Right ventricle myocardium inferior (tissue), 1 donor: ENCODE measurements at places on chromosomes 2 and 18. TPM values are rescaled to one million over a fixed set of nuclear protein-coding genes. Genes with fewer than 3 reads are reported as not detected.

Gene HNMT
- total RNA-seq, result 13.0 TPM

Gene DSC2
- 26.0 TPM for total RNA-seq

Gene MC4R
- not detected for total RNA-seq

Gene ADD2
- 2.3 TPM for total RNA-seq

Gene CPSF3
- 16.5 TPM for total RNA-seq

Gene DDX1
- total RNA-seq, result 142 TPM

Gene COLEC12
- total RNA-seq, result 9.9 TPM

Gene COL5A2
- 10.5 TPM for total RNA-seq

Gene PHOSPHO2
- 3.6 TPM for total RNA-seq

Gene CD28
- 0.78 TPM for total RNA-seq

Gene FBXO41
- 0.87 TPM for total RNA-seq

- DNase-seq, result no peak
These were observed 6.3 kb downstream of the MTERF4 start for GRCh38 chr2:241095594-241096290.

DNA sequence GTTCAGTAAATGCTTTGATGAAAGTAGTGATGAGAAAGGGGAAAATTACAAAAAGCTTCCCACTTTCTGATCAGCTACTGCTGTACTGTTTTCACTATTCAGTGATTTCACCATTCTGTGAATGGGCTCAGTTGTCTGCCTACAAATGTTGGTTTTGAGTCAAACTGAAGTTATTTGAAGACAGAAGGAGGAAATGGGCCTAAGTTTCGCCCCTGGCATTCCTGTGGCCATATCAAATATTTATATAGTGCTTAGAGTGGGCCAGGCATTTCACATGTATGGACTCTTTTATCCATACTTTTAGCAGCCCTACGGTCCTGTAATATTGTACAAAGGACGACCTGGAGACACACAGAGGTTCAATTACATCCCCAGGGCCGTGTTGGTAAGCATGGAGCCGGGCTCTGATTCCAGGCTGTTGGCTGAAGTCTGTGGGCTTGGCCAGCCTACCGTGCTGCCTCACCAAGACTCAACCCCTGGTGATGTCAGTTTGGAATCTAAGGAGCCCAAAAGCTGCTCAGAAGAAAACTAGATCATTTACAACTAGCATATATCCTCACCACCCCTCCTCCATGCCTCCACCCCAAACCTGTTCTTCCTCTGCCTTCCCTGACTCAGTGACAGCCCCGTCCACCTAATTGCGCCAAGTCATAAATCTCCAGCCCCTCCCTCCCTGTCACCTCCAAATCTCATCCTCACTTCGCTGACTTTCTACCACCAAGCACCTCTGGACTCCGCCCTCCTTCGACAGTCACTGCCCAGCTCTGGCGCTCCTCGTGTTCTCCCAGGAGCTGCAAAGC lies 10.1 kb upstream of the GRHL1 start:
- no peak for DNase-seq

DNA sequence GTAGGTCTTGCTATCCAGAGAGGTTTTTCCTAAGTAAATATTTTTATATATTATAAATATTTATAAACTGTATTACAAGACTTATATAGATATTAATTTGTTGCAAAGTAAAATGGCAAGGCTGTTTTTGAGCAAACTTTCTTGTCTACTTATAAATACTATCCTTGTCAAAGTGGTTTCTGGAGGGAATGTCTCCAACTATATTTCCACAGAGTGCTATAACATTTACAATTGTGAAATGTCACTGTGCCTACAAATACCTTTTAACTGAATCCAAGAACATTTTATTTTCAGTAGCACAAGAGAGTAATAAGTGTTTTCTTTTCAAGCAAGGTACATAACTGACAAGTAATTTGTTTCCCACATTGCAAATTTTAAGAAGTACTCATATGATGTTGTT lies 256.8 kb downstream of the ZNF385B start:
- no peak for DNase-seq

DNA sequence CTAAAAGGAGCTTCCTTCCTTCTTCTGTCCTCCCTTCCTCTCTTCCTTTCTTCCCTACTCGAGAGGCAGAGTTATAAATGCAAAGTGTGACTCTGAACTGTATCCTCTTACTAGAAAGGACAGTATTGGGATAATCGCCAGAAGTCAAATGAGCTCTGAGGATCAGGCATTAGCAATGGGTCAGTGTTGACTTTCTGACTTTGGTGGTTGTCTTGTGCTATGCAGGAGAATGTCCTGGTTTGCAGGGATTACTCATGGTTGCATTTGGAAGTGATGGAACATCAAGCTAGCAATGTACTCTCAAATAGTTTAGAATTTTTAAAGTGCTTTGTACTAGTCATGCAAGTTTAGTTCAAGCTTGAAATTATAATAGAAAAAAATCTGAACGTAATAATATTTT lies 115.6 kb downstream of the TXNL1 start:
- DNase-seq, result no peak

GRCh38 chr18:62446511-62446910 lies 76.3 kb upstream of the ZCCHC2 start:
- no peak for DNase-seq

DNA sequence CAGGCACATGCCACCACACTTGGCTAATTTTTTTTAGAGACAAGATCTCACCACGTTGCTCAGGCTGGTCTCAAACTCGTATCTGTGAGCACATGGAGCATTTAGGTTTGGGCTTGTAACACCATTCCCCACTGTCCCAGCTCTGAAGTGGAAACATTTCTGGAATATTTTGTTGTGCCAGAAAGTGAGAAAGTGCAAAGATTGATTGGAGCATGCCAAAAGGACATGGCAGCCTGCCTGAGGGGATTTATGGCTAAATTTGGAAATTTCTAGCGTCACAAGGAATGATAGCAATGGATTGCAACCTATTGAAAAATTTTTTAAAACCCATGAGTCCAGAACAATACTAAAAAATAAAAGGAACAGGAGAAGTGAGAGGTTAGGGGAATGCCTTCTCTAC lies 136.8 kb downstream of the ESCO1 start:
- DNase-seq, result no peak

GRCh38 chr2:2650608-2651375 lies 319.7 kb upstream of the MYT1L start:
- no peak for DNase-seq

GRCh38 chr2:121186261-121186660 lies 98.7 kb downstream of the TFCP2L1 start:
- no peak for DNase-seq

DNA sequence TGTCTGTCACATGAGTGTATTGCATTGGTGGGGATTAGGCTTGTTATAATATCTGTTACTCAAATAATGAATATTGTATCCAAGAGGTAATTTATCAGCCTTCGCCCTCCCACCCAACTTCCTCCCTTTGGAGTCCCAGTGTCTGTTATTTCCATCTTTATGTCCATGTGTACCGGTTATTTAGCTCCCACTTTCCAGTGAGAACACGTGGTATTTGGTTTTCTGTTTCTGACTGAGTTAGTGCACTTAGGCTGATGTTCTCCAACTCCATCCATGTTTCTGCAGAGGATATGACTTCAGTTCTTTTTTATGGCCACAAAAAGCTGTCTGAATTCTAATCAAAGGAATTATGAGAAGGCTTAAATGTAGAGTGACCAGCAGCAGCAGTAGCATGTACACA lies 104.0 kb upstream of the ARHGAP28 start:
- no peak for DNase-seq

DNA sequence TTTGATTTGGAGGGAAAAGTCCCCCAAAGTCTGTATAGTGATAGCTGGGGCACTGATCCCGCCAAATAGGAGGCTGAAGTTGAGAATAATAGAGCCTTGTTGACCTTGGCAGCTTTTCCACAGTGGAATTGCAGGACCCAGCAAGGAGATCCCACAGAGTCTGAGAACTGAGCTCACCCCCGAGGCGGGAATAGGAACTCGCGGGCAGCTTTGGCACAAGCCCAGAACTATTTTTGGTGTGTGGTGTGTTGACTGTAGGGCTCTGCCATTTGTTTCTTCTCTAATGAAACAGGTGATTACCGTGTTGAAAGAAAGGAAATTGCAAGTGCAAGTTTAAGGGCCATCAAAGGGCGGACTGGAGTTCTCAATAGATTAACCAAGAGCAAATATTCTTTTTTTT lies 34.0 kb downstream of the SH3RF3 start:
- DNase-seq, result no peak

- no peak for DNase-seq
These were observed 17.4 kb upstream of the AFTPH start for GRCh38 chr2:64506686-64507085.

DNA sequence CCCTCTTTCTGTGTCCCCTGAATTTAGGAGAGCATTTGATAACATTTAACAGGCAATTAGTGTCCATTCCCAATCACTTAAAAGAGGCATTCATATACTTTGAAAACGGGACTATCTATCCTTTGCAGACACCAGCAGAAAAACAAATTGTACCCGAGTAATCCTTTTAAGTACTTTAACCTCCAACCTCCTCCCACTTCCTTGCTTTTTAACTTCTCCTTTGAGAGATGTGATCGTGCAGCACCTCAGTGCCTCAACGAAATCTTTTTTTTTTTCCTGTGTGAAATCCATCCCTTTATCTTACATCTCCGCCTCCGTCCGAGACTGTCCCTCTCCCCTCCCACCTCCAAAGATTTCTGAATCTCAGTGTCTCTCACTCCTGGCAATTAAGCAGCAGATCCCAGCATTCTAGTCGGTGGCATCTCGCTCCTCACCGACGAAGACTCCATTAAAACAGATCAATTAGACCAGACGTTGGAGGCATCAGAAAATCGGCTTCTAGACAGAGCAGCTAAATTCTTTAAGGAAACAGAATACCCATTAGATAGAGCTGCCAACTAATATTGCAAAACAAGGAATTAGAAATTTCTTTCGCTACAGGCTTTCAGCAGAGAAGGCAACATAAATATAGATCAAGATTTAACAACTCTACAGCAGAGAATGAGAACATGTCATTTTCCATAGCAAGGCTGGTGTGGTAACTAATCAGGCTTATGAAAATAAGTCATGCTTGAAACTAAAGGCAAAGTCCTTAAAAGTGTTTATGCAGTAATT lies 1.9 kb upstream of the TMEFF2 start:
- DNase-seq, result no peak

DNA sequence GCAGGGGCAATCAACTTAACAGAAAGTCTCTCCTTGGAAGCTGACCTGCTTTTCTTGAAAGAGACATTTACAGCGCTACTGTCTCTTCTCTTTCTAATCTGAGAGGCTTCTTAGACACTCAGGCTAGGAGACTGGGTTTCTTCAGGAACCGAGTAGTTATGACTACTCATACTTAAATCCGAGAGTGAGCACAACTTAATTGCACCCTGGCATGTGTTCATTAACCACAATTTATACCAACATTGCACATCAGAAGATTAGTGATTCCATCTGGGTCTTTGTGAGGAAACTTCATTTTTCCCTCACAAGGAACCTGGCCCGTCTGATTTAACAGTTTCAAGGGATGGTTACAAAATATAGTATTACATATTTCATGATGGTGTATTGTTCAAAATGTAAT lies 176.9 kb downstream of the UBE2E3 start:
- DNase-seq, result no peak

DNA sequence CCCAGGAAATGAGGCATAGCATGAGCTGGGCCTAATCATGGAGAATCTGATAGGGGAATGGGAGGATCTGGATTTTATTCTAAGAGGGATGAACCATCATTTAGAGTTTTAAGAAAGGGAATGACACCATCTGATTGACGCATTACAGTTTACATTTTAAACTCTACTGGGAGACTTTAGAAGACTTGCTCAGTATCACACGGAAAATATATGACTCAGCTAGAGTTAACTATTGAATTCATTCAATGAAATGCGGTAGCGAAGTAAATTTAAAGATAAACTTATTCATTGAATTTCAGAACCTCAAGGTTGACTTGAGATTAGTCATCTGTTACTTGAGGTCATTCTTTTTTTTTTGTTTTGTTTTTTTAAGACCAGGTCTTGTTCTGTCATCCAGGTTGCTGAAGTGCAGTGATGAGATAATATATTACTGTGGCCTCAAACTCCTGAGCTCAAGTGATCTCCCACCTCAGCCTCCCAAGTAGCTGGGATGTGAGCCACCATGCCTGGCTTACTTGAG lies 25.0 kb downstream of the MC4R start:
- no peak for DNase-seq

- DNase-seq, result no peak
These were observed 81.5 kb upstream of the DAPL1 start for GRCh38 chr2:158713523-158714138.

DNA sequence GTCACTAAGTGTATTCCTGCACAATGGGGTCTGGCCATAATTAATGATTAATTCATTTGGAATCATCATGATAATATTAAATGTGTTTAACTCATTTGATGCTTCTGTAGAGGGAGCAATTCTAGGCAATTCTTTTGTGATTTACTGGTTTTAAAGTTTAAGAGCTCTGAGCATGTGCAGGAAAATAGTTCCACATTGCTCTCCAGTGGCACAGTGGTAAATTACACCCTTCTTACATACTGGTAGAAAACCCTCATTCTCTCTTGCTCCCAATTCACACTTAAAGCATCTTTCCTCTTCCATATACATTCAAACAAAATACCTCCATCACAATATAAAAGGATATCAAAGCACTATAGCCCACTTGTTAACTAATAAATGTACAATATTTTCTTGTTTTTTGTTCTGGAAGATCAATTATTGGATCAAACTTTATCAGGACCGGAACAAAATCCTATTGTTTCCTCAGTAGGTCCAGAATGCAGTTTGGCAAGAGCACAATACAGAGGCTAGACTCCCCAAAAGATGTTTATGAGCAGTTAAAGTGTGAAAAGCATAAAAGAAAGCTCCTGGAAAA lies 844.3 kb downstream of the MBD2 start:
- no peak for DNase-seq

DNA sequence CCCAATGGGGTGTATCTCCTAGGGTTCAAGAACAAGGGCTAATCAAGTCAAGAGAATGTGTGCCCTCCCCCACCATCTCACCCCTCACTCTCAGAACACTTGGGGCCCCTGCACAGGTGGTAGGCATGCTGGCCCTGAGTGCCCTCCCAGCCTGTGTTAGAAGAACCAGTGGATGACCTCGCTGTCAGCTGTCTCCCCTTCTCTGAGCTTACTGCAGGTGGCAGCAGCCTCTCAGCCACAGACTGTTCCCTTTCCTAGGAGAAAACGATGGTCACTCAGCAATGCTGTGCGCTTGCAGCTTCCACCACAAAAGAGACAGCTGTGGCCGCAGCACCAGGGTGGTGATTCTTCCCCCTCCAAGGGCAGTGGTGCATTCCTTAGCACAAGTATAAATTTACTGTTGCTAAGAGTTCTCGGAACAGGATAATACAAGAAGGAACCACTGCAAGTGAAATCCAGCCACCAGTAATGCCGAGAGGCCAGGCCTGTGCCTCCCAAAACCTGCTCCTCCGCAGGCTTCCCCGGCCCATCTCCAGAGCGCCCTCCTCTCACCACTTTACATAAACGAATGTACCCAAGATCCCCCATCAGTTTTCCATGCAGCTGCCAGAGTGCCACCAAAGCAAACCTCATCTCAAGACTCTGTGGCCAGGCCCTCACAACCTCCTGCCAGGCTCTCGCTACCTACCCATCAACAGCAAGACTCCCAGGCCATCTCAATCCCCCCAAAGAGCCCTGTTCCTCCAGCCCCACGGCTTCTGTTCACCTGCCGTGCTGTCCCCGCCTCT lies 935 bp upstream of the RAMP1 start:
- DNase-seq, result no peak
